Right ventricle myocardium superior (tissue), 1 donor: ENCODE measurements at places on chromosomes 5 and 9. TPM values are rescaled to one million over a fixed set of nuclear protein-coding genes. Genes with fewer than 3 reads are reported as not detected.
A peak's percentile ranks its signal among the peaks of the same experiment; 100 is the strongest.

DNA sequence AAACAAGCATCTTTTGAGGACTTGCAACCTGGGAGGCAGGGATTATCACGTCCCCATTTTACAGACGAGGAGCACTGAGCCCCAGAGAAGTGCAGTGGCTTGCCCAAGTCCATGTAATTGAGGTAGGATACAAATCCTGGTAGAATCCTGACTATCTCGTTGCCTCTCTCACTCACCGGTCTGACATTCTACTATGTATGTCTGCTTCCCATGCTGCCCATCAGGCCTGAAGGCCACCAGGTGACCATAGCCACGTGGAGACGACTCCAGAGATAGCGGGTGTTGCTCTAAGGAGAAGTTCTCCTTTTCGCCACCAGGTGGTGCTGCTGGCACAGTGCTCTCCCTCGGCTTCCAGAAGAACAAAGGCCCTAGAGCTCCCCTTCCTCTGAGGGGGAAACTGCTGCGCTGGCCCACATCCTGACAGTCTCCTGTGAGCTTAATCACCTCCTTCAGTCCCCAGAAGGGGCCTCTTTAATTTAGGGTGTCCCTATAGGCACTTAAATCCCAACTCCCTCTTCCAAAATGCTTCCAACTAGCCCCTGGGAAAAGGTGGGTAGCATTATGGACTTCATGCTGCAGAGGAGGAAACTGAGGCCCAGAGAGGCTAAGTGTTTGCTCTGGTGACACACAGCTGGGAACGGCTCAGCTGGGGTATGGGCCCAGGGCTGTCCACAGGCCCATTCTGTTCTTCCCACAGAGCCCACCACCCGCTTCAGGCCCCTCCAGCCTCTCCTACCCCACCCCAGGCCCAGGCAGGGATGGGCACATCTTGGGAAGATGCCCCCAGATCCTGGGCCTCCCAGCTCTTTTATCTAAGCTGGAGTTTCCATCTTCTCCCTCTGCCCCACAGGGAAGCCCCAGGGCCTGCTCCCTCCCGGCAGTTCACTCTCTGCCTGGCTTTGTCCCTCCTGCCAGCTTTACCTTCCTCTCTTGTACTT, 6.4 kb downstream of the SLC34A1 start:
- DNase-seq: peak; percentile 82

GRCh38 chr5:36666986-36667385, 60.6 kb downstream of the SLC1A3 start:
- DNase-seq: no peak

GRCh38 chr9:114680259-114681001, 1.6 kb downstream of the TEX48 start:
- DNase-seq: no peak

DNA sequence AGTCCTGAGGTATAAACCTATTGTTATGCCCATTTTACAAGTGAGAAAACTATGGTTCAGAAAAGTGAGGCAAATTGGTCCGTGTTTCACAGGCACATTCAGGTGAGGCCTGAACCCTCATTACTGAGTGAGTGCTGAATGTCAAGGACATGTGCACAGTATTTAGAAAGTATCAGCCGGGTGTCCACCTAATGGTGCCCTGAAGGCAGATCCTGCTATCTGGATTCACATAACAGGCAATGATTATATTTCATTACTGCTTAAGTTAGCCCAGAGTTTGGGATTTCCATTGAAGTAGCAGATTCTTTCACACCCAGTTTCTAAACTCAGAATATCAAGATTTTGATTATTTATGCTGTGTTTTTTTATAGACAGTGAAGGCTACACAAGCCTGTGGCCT, 142.7 kb downstream of the LHFPL2 start:
- no peak for DNase-seq

- DNase-seq: no peak
These were observed 5.4 kb downstream of the ACTL7B start for GRCh38 chr9:108850293-108850897.

GRCh38 chr5:111813537-111813936, 56.5 kb upstream of the NREP start:
- DNase-seq: no peak

- DNase-seq: no peak
These were observed 331.9 kb upstream of the KLF9 start for GRCh38 chr9:70746316-70746715.

GRCh38 chr5:86679949-86680348, 62.2 kb downstream of the COX7C start:
- no peak for DNase-seq

- DNase-seq: peak; percentile 69
These were observed 707 bp upstream of the ZFYVE16 start for GRCh38 chr5:80406980-80407734.

DNA sequence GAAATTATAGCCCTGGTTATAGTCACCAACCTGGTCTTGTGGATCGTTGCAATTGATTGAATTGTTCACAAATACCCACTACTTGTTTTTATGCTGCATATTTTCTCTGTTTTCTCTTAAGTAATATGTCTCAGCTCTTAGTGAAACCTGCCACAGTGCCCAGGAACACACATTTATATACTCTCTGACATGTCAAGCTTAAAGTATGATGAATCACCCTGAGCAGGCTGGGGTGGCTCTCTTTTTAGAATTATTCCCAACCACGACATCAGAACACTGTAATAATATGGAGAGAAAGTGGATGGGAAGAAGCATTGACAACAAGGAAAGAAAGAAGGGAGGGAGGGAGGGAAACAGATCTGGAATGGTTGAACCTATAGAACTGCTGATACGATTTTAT, 72.8 kb upstream of the ZNF608 start:
- DNase-seq: no peak

DNA sequence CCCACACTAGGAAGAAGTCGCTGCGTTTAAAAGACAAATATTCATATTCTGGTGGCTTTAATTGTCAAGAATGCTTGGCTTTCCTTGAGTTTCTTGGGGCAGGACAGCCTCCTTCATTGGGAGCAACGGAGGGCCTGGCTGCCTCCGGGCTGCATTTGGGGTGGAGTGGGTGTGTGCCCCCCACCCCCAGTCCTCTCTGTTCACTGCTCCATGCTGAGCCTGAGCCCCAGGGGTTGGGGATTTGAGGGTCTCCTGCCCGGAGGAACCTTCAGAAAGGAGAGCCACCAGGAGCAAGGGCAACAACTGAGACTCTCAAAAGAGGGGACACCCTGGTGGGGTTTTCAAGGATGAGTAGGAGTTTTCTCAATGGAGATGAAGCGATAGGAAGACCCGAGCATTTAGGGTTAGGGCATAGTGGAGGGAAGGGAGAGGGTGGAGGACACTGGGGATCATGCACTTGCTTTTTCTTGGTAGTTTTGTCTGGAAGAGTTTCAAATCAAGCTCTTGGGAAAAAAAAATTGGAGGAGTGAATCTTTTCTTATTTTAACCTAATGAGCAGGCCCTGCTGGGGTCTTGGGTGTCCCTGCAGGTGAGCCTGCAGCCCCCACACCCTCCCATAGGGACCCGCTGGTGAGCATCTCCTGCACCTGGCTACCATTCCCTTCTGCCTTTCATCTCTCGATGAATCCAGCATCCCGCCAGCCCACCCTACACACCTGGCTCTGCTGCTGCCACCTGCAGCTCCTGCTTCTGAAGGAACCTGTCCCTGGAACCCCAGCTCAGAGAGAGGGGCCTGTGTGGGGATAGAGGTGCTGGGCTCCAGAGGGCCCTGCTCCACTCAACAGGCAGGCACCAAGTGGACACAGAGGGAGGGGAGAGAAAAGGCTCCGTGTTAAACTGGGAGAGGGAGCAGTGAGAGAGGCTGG, 4.1 kb downstream of the SLC6A19 start:
- peak; percentile 30 for DNase-seq

DNA sequence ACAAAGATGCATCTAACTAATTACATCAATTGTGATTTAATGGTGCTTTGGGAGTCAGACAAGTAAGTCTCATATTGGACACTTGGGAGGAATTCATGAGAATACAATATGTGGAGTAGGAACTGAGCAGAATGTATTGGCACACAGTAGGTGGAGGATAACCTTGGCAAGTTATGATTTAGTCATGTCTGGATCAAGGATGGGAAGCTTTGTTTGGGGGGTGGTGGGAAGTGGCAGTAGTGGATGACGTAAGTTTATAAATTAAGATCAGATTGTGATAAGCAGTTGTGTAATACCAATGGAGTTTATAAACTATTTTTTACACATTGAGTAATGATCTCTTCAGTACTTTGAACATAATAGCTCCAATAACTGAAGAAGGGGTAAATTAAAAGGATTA, 67.0 kb downstream of the SGCD start:
- no peak for DNase-seq

The ANKDD1B gene
- total RNA-seq: not detected

The ZNF367 gene
- total RNA-seq: 4.3 TPM

The CCDC127 gene
- total RNA-seq: 8.1 TPM

The CYLC2 gene
- total RNA-seq: not detected

The SV2C gene
- total RNA-seq: not detected

The ZNF483 gene
- total RNA-seq: 3.5 TPM

The LRRC19 gene
- not detected for total RNA-seq

The ATOSB gene
- total RNA-seq: 12.9 TPM

The HAVCR2 gene
- total RNA-seq: 2.6 TPM

The STC2 gene
- total RNA-seq: 9.6 TPM

The POU5F2 gene
- 0.24 TPM for total RNA-seq
